ENCODE measurements at places on chromosomes 1 and 21.

DNA sequence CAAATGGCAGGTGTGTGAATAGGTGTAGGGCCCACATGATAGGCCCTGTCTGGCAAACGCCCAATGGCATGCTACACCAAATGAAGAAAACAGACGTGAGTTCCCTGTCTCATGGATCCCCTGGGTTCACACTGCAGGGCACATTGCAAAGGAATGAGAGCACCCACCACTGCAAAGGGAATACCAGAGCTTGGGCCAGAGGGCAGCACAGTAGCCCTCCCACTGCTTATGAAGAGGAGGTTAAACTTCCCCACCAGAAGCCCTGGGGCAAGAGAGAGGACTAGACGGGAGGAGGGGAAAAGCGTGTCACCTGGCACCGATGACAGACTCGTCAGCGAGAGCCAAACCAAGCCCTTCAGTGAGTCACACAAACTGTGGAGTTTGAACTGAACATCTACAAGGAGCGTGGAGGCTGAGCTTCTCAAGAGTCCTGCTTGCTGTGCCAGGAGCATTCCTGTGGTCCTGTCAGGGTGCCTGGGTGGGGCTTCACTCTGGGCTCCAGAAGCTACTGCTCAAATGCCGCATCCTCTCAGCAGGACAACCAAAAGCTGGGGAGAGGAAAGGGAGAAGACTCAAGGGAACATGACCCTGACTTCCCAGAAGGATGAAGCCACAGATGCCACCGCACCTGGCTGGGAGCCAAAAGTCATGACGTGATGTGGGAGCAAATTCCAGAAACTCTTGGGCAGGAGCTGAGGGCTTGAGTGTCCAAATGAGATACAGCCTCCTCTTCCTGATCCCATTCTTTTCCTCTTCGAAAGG lies 61.1 kb downstream of the TOMM20 start:
- peak; percentile 100 for DNase-seq

DNA sequence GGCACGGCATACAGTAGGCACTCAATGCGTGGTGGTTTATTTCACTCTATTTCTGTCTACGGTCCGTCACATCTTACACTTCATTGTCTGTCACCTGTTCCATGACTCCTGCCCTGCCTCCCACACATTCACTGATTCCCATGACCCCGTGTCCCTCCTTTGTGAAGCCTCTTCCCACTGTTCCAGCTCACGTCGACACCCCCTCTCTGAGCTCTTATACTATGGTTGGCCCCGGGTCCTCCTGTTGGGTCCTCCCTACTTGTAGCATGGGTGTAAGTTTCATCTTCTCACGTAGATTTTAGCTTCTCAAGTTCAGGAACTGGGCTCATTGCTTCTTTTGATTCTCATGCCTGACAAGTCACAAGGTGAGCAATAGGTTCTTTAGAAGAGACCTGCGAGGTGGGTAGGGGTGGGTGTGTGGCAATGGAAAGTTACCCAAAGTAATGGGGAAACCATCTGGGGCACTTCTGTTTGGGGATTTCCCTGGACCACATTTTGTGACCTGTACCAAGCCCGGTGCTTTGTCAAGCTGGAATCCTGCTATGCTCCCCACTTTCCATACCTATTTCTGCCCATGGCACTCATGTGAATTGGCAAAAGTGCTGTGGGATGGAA lies 22.1 kb upstream of the IL10 start:
- DNase-seq: no peak

GRCh38 chr1:205988585-205988995 lies 14.6 kb downstream of the RAB7B start:
- DNase-seq: no peak

DNA sequence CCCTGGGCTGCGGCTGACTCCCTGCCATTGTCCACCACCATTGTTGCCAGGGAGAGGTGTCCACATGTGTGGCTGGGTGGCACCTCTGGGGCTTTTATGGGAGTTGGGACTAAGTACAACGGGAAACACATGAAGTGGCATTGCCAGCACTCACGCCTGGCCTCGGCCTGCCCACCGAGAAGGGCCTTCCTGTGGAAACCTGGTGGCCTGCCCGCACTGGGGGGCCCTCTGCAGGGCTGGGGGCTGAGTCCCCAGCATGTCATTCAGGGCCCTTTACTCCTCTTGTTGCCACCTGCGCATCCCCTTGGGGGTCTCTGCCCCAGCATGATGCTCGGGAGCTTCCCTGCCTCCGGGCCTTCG lies 35.5 kb upstream of the RUNX3 start:
- no peak for DNase-seq

- DNase-seq: no peak
Measured at GRCh38 chr1:30715216-30715615, 8.2 kb downstream of the MATN1 start.

DNA sequence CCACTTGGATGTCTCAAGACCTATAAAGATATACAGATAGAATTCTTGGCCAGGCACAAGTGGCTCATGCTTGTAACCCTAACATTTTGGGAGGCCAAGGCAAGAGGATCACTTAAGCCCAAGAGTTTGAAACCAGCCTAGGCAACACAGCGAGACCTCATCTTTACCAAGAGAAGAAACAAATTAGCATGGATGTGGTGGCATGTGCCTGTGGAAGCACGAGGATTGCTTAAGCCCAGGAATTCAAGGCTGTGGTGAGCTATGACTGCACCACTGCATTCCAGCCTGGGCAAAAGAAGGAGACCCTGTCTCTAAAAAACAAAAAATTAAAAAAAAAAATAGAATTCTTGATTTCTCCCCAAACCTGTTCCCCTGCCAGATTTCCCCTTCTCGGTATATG lies 8.3 kb downstream of the ASAP3 start:
- no peak for DNase-seq

DNA sequence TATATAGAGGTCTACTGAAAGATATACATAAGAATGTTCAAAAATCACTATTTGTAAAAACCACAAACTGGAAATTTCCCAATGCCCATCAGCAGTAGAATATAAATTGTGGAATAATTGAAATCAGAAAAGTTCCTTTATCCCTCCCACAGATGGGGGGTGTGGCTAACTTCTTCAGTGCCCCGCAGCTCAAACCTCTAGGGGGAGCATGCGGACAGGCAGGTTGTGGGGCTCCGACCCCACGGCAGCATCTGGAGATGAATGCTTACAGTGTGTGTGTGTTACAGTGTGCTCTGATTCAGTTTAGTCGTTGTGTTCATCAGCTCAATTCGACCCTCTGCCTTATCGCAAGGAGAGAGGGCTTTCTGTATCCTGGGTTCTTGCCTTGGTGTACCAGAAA lies 262.1 kb upstream of the LRRC7 start:
- no peak for DNase-seq

- DNase-seq: no peak
Measured at GRCh38 chr1:186887203-186887602, 58.5 kb downstream of the PLA2G4A start.

All from GM04503 (cell line).